ENCODE measurements at places on chromosomes 5 and 9.

GRCh38 chr9:92654481-92655301, 15.2 kb downstream of the IPPK start:
- no peak for DNase-seq

DNA sequence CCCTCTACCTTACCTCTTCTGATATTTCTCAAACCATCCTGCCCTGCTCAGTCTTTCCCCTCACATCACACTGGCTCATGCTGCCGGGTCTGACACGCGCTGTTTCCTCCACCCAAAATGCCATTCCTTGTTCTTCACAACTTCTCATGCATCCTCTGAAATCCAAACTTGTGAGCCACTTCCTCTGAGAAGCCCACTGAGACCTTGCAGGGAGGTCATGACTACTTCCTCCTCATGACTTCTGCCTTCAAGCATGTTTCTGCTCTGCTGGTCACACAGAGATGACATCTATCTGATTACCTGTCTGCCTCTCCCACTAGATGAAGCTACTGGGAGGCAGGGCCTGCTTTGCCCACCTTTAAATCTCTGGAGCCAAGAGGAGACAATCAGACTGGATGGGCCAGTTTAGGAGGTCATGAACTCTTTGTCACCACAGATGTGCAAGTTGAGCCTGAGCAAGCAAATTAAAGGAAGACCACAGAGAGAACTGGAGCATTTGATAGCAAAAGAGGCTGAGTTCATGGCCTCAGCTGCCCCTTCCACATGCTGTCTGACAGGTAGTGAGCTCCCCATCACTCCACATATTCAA, 119.8 kb upstream of the TBC1D2 start:
- no peak for DNase-seq

- DNase-seq, result peak; percentile 76
These were observed 610 bp downstream of the PSIP1 start for GRCh38 chr9:15509931-15510788.

- DNase-seq, result no peak
These were observed 26.7 kb upstream of the ECM2 start for GRCh38 chr9:92562461-92562967.

GRCh38 chr5:174078416-174078815, 32.9 kb downstream of the NSG2 start:
- DNase-seq, result no peak

GRCh38 chr9:72454871-72455491, 66.4 kb upstream of the TMC1 start:
- DNase-seq, result no peak

GRCh38 chr9:135997090-135998015, 36.2 kb upstream of the UBAC1 start:
- no peak for DNase-seq

- no peak for DNase-seq
These were observed 101.6 kb upstream of the APC start for GRCh38 chr5:112635771-112636731.

DNA sequence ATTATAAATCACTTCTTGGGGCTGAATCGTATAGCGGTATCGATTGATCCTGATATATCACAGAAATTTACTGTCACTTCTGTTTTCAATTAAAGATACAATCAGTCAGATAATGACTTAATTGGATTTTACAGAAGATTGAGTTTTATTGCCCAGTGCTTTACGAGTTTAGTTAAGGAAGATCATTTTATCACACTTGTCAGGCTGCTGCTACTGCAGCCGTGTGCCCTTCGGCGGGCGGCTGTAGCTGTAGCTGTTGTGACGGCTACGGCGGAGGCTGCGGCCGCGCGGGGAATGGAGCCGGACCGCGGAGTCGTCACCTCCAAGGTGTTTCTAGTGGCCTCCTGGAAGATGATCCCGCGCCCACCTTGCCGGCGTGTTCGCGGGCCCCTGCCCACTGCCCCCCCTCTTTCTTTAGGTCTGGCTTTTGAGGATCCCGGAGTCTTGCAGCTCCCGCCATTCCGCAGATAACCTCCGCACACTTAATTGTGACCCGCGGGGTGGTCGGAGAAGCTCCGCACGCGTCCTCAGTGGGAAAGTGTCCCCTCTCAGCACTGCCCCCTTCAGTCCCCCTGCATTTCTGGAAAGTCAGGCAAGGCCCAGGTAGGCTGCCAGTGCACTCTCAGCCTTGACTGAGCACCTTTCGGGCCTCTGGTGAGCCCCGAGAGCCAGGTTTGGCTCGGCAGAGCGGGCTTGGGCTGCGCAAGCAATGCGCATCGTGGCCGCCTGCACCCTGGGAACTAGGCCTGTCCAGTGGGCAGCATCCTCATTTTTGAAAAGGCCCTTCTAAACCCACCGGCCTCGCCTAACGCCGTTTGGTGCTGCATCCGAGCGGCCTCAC, 6.9 kb upstream of the DMRT3 start:
- no peak for DNase-seq

DNA sequence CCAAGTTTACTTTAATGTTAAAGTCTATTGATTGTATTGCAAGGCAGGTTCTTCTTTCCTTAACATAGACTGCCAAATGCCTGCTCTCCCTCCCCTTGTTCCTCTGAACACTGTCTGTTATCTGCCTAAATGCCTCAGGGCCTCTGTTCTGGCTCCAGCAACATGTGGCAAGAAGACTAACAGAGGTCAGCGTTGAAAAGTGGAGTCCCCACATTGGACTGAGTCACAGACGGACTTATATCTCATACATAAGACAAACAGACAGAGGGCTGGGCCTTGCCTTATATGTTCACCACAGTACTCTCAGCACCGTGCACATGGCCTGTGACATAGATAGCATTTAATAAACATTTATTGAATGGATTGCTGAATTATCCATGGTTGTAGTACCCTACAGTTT, 91.4 kb downstream of the TSSK1B start:
- DNase-seq, result no peak

GRCh38 chr9:89863837-89864236, 259.0 kb downstream of the GADD45G start:
- DNase-seq, result no peak

All from mucosa of descending colon (tissue), 3 donors.